ENCODE measurements at places on chromosomes 16 and 17. TPM values are rescaled to one million over a fixed set of nuclear protein-coding genes. Genes with fewer than 3 reads are reported as not detected.

MT1A gene
- total RNA-seq: not detected

RHOT2 gene
- total RNA-seq: 42.7 TPM

KIFC3 gene
- 50.4 TPM for total RNA-seq

KARS1 gene
- 230 TPM for total RNA-seq

BAIAP3 gene
- total RNA-seq: 1.2 TPM

DNAJA3 gene
- 93.2 TPM for total RNA-seq

PTGES3L gene
- 0.42 TPM for total RNA-seq

All from SK-MEL-5 (cell line).